ENCODE measurements at places on chromosomes 2 and 18.

DNA sequence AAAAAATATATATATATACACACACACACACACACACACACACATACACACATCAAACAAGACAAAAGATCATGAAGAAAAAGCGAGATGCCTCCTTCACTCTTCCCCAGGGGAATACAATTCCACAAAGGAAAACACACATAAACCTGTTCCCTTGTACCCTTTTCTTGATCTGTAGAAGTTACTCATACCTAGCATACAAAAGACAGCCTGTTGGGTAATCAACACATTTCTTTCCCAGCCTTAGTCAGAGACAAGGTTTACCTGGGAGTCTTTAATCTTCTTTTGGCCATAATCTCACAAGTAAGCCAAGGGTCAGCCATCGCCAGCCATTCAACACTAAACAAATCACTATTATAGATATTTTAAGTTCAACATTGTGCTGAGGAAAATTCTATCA is 407.0 kb downstream of the SUCLG1 start:
- DNase-seq, result no peak

- peak; percentile 54 for DNase-seq
Observed at GRCh38 chr2:54708584-54709335, 14.7 kb upstream of the EML6 start.

- no peak for DNase-seq
Observed at GRCh38 chr18:37641573-37641972, 76.0 kb upstream of the CELF4 start.

GRCh38 chr18:22466608-22467395 is 49.1 kb upstream of the CTAGE1 start:
- no peak for DNase-seq

DNA sequence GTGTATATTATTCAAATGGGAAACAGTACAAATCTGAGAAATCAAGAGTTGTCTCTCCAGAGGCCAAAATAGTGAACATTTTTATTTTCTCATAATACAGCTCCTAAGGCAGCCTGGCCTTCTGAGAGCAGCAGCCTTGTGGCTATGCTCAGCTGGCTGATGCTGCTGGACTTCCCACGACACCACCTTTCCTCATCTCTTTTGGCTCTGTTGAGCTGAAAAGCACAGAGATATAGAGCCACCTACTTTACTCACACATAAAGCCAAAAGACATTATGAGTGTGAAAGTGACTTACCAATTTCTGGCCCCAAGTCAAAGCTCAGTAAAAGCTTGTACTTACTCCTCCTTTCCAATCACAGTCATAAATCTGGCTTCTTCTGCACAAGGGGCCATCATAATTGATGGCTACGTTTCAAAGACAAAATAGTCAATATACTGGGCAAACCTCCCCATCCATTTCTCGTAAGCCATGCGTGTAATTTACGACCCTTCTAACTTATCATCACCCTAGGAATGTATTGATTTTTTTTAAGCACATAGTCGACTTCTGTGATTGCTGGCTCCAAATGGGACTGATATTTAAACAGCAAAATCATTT is 18.6 kb upstream of the REG3A start:
- DNase-seq, result peak; percentile 27

GRCh38 chr2:120299004-120299403 is 46.4 kb downstream of the RALB start:
- DNase-seq, result no peak

DNA sequence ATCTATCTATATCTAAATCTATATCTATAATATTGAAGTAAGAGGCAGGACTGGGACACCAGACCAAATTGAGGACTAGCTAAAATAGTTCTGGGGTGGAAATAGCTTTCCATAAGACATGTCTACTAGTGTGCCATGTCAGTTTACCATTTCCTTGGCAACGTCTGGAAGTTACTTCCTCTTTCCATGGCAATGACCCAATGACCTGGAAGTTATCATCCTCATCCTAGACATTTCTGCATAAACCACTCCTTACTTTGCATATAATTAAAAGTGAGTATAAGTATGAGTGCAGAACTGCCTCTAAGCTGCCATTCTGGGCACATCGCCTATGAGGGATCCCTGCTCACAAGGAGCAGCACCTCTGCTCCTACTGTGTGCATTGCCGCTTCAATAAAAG is 734.0 kb upstream of the GCFC2 start:
- DNase-seq, result no peak

DNA sequence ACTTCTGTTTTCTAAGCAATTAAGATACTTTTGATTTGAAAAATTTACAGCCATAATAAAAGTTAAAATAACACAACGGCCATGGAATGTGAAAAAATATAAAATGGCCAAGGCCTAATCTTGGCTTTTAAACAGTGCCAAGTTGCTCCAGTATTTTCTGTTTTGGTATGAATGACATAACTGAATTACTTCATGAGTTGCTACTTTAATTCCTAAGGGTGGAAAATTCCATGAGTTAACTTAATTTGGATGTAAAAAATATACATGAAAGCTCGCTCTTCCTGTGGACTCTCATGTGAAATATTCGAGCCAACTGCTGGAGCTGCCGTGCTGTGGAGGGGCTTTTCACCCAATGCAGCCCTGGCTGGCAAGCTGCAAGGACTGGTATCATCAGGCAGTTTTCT is 286.0 kb upstream of the CCDC68 start:
- peak; percentile 42 for DNase-seq
